ENCODE measurements at places on chromosomes 5 and 9. TPM values are rescaled to one million over a fixed set of nuclear protein-coding genes. Genes with fewer than 3 reads are reported as not detected.

- no peak for DNase-seq
These were observed 1.5 kb upstream of the MRPS30 start for GRCh38 chr5:44807269-44807668.

- no peak for DNase-seq
These were observed 2.6 kb downstream of the CCDC125 start for GRCh38 chr5:69329905-69330489.

Gene PCDHGB3
- total RNA-seq: 1.3 TPM

- DNase-seq: peak; percentile 79
These were observed 90.9 kb upstream of the MTAP start for GRCh38 chr9:21711504-21711903.

GRCh38 chr5:177478711-177479646 lies 5.5 kb upstream of the DBN1 start:
- no peak for DNase-seq

Gene CTXN3
- not detected for total RNA-seq

Gene CORO2A
- 7.8 TPM for total RNA-seq

Gene FAM153A
- 0.41 TPM for total RNA-seq

- DNase-seq: no peak
These were observed 140.4 kb upstream of the KLF9 start for GRCh38 chr9:70554881-70555280.
